ENCODE measurements at places on chromosomes 12 and 14.

- DNase-seq, result no peak
Observed at GRCh38 chr14:26217778-26218177, 380.1 kb downstream of the NOVA1 start.

DNA sequence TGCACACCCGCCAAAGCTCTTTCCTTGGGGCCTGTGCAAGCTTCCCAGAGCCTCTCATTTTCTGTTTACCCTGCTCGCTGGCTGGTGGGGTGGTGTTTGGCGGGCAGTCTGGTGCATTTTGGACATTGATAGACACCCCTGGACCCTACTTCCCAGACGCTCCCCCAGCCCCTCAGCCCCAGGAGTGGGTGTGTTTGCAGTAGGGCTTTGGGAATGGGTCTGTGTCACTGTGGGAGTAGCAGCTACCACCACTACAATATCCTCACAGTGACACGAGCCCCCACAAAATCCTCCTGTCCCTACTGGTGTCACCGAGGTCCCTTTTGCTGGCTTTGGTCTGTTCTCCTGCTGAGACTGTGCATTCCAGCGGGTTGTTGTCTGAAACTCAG is 371.3 kb downstream of the TMEM121 start:
- no peak for DNase-seq

- peak; percentile 28 for DNase-seq
Observed at GRCh38 chr12:117854339-117855012, 114.3 kb downstream of the KSR2 start.

- no peak for DNase-seq
Observed at GRCh38 chr14:52522033-52522432, 30.3 kb downstream of the TXNDC16 start.

DNA sequence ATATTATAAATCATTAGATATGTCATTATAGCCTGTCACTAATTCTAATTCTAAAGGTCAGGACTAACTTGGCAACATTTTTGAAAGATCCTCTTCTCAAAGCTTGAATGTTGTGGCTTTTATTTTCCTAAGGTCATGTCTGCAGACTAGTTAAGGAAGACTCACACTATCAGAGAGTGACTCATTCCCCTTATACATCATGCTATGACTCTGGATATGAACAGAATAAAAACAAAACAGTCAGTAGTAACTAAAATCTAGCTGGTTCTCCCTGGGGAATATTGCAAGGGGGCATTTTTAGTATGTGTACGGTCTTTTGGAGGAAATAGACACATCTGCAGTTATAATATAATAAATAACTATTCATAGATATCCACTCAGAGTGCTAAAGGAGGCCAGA is 170.6 kb downstream of the SLC2A13 start:
- peak; percentile 6 for DNase-seq

DNA sequence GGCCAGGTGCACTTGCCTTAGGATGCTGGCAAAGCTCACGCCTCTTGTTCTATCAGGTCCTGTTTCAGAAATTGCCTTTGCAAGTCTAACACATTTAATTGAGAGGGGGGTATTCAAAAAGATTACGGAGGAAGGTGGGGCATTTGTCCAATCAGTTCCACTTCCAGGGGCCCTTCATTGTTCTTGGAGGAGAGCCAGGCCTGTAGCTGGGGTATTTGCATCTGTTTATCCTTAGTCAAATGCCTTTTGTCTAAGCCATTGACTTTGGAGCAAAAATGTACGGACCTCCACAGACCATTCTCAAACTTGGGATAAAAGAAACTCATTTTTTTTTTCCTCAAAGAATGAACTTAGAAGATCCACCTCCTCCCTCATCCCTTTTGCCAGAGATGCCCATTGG is 582.0 kb downstream of the BCL11B start:
- DNase-seq, result no peak

DNA sequence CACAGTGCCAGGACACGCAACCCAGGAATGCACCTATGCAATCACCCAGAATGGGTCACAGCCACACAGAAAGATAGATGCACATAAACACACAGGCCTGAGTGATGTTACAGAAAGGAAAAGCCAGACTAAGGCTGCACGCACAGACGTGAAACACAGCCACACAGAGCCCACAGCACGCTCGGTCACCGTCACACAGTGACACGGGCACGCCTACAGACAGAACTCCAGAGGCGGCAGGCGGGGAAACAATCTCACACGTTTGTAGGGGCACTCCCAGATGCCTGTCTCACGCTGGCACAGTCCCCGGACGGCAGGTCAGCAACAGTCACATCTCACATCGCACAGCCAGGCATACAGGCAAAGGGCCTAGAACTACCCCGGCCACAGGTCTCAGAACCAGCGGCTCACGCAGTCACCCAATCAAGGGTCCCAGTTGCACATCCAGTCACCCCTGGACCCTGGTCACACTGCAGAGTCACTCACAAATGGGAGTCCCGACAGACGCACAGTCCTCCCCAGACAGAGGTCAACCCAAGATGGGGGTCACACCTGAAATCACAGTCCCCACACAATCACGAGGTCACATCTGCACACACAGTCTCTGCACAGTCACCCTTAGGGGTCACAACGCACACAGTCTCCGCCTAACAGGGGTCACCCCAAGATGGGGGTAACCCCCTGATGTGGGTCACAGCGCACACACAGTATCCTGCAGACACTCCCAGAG is 790 bp downstream of the SSH1 start:
- peak; percentile 93 for DNase-seq

- no peak for DNase-seq
Observed at GRCh38 chr12:90917431-90917830, 37.5 kb downstream of the CCER1 start.

DNA sequence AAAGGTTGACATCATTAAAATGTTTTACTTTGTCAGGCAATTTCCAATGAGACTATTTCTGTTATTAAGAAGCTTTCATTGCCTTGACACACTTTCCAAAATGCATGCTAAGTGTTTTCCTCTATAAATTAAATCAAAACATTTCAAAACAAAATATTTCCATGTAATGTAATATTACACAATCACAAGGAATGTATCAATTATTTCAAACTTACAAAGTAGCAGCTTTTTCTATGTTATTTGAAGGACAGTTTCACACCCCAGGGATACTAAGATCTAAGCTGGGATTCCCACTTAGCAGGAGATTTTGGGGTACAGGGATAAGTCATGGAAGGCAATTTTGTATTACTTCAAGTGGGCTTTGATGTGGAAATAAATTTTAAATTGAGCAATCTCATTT is 144.9 kb downstream of the FOXG1 start:
- no peak for DNase-seq
